Right atrium auricular region (tissue), 2 donors: ENCODE measurements at places on chromosomes 7 and 10.

DNA sequence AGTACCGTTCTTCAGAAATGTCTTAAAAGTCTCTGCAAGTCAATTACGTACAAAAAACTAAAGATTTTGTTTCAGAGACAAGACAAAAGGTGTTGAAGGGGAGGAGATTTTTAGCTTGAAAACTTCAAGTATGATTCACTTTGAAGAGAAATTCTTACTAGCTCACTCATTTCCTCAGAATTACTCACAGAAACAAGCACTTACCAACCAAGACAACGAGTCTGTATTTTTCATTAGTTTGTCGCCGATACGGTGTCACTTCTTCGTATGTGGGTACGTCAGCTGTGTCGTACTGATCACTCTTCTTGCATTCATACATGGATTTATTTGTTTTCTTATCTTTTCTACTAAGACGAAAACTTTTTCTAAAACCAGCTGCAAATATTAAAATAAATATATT is 90.6 kb upstream of the ODAD2 start:
- no peak for DNase-seq

- no peak for DNase-seq
Observed at GRCh38 chr7:121383235-121383910, 12.7 kb downstream of the FAM3C start.

GRCh38 chr10:96287392-96288105 is 16.2 kb upstream of the BLNK start:
- DNase-seq: no peak

GRCh38 chr10:11586170-11586569 is 25.3 kb downstream of the USP6NL start:
- DNase-seq: no peak

DNA sequence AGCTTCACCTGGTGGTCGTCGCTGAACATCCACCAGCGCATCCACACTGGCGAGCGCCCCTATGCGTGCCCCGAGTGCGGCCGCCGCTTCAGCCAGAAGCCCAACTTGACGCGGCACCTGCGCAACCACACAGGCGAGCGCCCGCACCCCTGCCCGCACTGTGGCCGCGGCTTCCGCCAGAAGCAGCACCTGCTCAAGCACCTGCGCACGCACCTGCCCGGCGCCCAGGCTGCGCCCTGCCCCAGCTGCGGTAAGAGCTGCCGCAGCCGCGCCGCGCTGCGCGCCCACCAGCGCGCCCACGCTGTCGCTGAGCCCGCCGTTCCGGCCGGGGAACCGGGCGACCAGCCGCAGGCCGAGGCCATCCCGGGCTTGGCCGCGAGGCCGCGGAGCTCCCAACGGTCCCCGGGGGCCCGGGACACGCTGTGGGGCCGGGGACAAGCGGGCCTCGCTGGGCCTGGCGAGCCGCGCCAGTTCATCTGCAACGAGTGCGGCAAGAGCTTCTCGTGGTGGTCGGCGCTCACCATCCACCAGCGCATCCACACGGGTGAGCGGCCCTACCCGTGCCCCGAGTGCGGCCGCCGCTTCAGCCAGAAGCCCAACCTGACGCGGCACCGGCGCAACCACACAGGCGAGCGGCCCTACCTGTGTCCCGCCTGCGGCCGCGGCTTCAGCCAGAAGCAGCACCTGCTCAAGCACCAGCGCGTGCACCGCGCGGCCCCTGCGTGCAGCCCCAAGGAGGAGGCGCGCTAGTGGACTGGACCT is 18.4 kb downstream of the ZNF775 start:
- no peak for DNase-seq

DNA sequence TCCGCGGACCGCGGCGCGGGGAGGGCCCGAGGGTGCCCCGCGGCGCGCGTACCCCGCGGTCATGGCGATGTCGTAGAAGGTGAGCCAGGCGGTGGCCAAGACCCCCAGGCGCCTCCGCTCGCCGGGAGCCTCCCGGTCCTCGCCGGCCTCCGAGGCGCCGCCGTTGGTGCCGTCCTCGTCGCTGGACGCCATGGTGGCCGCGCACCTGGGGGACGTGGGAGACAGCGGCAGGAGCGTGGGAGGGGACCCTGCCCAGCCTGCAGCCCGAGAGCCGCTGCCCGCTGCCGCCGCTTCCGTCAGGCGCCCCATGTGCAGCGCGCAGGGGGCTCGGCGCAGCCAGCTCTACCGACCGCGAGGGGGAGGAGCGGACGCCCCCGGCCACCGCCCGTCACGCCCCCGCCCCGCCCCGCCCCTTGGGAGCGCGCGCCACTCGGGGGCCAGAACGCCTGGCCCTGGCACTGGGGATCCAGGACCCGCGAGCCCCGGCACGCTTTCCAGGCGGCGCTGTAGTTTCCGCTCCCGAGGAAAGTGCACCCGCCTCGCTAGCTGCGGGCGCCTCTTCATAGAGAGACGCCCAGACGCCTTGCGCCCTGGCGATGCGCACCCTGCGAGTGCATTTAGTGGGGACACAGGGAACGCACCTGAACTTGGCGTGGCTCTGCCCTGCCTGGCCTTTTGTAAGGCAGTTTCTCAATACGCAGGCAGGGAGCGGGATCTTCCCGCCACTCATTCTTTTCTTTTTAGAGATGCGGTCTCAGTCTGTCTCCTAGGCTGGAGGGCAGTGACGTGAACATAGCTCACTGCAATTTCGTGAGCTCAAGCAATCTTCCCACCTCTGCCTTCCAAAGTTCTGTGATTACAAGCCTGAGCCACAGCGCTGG is at the start of gene HACD1:
Gene HACD1 (minus strand): TSS at position 344 of the 881 bp plus-strand sequence. CDS start 35 bp downstream, at position 309.
- DNase-seq: peak; percentile 70

DNA sequence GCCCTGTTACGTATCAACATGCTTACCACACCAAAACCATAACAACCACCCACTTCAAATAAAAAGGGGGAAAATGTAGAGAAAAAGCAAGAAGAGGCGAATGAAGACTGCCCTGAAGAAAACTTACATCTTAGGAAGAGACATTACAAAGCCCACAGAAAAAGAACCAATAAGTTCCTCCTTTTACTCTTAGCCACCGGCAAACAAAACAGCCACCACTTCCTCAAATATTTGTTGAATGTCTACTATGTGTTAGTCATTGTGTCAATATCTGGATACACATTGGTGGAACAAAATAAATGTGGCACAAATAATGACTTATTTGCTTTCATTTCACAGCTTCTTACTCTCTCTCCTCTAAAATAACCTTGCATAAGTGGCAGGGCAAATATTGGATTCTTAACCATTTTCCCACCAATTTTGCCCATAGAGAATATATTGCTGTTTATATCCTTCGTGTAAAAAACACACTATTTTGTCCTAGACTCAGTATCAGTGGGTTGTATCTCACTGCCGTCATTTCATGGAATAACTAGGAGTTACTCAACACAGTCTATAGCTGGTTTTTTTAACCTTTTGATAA is 106.8 kb downstream of the ANK3 start:
- no peak for DNase-seq

DNA sequence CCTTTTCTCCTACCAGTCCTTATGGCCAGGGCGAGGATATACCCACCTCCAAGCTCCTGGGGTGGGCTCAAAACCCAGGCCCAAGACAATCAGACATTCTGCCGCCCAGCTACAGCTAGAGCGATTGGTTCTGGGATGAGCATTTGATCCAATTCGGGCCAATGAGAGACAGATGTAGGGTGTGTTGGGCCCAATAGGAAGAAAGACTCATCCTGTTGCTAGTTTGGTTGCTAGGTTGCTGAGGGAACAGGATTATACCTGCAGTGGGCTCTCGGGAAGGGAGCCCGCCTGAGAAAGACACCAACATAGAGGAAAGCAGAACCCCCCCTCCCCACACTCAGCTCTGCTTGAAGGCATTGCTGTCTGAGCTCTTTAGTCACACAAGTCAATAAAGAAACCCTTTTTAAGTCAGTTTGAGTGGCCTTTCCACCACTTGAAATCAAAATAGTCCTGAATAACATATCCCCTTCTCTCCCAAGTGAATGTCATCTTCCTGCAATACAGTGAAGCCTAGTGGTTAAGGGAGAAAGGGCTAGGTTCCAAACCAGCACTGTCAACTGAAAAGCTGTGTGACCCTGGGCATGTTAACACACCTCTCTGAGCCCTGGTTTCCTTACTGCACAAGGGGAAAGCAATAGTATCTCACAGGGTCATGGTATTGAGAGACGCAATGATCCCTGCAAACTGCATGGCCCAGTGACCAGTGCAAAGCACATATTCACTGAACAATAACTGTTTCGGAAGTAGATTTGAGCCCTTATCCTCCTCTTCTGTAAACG is 21.8 kb downstream of the ITPRIP start:
- no peak for DNase-seq

- DNase-seq: no peak
Observed at GRCh38 chr10:1187151-1187854, 131.1 kb downstream of the WDR37 start.

GRCh38 chr10:102869258-102870198 is at the start of gene AS3MT:
TSS of gene AS3MT (plus strand) at chr10:102869470. CDS start at chr10:102869593, 123 bp downstream.
- no peak for DNase-seq

- DNase-seq: no peak
Observed at GRCh38 chr7:37709631-37710509, 26.3 kb downstream of the GPR141 start.

DNA sequence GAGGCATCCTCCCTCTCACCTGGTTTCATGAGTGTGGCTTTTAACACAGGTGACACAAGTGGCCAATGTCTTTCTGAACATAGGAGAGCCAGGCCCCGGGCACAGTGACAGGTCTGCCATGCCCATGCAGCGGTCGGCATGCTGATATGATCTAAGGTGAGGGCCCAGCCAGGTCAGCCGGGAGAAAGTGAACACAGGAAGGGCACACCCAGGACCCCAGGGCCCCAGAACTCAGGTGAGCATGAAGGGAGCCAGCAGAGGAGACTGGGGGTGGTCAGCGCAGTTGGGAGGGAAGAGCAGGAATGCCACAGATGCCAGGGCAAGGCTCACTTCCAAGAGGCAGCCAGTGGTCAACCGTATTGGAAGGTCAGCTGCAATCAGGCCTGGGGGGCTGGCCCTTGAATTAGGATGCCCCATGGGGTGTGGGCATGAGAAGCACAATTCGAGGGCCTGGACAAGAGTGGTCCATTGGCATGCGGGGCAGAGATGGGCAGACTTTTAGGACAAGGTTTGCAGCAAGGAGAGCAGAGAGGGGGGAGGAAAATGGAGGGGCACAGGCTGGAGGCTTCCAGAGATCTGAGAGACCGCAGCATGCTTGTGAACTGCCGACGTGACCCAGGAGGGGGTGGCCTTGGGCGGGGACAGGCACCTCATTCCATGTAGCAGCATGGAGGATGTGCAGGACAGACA is 3.9 kb upstream of the INPP5A start:
- no peak for DNase-seq

DNA sequence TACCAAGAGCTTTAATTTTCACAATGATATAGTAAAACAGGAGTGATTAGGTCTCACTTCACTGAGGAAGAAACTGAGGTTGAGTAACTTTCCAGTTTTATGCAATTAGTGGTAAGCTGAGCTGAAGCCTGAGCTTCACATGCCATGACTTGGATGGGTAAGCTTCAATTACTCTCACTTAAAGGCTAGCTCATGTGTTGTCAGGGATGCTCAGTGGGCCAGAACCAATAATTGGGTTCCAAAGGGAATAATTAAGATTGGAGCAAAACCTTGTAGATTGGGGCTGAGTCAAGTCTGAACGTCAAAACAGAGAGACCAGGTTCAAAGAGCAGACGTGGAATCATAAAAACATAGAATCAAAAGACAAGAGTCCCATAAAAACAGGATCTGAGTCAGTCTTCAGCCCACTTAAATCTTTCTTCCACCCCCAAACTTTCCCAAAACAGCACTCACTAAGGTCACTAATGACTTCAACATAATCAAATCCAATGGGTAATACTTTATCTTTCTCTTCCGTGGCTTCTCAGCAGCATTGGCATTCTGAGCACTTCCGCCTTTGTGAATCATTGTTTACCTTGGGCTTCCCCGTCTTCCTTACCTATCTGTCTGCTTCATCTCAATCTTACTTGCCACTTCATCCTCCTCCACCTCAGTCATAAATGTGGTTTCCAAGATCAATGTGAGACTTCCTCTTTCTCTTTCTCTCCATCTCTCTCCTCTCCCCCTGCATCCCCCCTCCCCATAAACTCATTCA is 23.0 kb upstream of the EGFR start:
- no peak for DNase-seq

- DNase-seq: no peak
Observed at GRCh38 chr7:41193738-41194282, 509.1 kb downstream of the INHBA start.

DNA sequence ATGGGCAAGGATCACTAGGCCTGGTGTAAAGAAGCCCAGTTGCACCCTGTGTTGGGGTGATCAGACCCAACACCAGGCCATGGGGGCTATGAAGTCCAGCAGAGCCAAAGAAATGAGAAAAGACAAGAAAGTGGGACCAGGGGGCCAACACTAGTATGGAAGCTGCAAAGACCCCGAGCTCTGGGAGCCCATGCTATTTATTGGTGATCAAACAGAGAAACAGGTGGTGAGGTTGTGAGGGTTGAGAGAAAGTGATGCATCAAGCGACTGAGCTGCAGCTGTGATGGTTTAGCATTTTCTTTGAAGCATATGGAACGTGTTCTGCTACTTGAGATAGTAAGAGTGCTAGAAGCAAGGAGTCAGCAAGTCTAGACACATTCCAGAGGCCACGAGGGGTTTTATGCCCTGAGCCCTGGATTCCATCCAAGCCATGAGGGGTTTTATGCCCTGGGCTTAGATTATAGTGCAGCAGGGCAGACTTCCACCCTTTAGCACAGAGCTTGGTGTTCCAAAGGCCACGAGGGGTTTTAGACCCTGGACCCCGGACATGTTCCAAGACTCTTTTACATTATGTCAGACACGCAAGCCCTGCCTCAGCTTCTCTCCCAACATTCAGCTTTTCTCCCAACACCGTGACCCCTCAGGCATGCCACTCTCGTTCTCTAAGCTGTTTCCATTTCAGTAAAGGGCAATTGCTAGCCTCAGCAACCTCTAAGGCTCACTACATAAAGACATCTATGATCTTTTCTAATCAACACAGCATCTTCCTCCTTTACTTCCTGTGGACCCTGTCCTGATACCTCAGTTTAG is 43.1 kb upstream of the GPAM start:
- no peak for DNase-seq

DNA sequence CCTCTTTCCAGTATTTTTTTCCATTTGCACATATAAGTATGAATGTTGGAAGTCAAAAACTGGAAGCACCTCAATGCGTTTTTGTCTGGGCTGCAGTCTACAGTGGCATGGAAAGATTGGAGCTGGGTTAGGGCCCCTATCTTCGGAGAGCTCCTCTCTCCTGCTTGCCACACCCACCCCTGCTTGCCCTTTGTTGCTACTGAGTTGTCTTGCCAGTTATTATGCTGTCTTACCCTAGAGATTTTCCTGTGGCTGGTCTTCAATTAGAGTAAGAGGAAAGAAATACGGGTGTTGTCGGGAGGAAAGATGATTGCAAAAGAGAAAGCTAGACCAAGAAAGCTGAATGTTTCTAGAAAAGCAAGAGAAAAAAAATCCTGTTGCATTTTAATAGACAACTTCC is 228.9 kb upstream of the CELF2 start:
- no peak for DNase-seq

- DNase-seq: no peak
Observed at GRCh38 chr10:108757946-108758345, 1165.4 kb downstream of the XPNPEP1 start.

GRCh38 chr7:95245828-95246500 is 78.4 kb downstream of the PON1 start:
- DNase-seq: no peak
